ENCODE measurements at places on chromosomes 4 and X.

DNA sequence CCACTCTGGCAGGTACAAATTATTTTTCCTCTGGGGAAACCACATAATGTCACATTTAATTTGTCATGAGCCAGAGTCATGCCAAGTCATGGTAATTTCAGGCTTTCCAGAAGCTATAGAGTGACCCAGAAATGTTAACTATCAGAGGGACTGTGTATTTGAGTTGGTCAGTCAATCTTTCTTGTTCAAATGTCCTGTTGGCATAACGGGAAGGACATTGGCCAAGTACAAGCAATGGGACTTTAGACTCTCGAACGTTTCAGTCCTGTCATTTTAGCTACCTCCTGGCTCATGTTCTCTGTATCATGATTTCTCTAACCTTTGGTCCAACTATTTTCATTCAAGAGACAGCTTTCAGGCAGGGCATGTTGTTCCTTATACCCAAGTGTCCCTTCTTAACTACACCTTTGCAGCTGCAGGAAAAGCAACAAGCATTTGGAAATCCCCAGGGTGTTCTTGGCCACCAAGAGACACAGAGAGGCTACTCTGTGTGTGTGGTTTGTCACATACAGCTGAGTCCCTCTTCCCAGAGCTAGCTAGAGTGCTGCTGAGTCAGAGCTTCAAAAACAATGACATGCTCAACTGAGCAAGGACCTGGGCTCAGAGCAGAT is 142.6 kb downstream of the EGF start:
- peak; percentile 80 for DNase-seq

DNA sequence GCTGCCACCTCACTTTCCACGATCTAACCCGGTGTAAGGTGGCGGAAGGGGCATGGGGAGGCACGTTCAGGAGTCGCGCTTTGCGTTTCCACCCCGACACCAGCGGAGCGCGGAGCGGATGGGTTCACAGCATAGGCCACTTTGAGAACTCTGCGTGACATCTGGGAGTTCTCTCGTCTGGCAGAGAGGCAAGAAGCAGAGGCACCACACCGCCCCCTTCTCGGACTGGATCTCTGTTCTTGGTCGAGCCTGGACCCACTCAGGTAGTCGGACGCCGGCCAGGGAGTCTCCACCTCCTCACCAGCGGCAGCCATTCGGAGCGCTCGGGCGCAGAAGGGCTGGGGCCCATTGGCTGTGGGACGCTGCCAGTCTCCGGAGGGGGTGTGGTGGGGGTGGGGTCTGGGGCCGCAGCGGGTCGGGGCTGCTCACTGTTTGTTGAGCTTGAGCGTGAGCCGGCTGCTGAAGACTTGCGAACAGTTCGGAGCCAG is at the start of gene DACH2:
DACH2 (plus strand) TSS at position 428 of the 488 bp plus-strand sequence.
- DNase-seq, result no peak

GRCh38 chr4:146585761-146586333 is 52.8 kb upstream of the POU4F2 start:
- no peak for DNase-seq

GRCh38 chrX:21529771-21530170 is 128.4 kb downstream of the KLHL34 start:
- DNase-seq, result no peak

DNA sequence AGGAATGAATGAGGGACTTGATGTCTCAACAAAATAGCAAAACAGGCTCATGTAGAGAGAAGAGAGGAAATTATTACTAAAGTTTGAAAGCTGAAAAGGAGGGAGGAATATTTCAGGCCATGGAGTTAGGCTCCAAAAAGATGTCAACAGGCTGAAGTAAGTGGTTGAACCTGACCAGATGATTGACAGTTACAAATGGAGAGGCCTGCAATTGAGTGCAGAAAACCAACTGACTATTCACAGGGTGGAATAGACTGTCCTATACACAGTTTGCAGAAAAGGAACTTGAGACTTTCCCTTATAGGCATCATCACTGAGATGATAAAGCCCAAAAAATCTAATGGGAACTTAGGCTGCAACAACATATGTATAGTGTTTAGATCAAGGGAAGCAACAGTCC is 233.3 kb downstream of the AR start:
- DNase-seq, result no peak

DNA sequence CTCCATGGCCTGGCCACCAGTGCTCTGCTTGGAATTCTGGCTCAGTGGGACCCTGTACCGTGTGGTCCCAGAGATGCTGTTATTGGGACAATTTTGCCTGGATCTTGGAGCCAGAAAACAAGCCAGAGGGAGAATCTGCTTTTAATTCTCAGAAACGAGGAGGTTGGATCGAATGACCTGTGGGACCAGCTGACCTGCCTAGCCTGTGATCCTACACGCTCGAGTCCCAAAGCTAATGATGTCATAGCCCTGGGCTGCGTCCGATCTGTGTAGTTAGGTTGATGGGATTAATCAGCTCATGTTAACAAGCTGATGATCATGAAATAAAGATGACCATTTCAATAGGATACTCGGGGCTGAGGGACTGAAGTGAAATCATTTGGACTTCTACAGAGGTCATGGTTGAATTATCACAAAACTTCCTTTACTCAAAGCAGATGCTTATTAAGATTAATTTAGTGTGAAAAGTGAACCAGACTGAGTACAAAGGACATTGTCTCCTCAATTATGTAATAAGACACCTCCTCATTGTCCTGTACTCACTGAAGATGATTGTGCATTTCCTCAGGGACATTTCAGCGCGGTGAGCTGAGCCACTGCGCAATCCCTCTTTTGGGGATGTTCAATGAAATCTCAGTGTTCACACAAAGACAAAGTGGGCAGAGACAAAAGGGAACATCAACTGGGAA is 51.9 kb upstream of the STX18 start:
- no peak for DNase-seq

DNA sequence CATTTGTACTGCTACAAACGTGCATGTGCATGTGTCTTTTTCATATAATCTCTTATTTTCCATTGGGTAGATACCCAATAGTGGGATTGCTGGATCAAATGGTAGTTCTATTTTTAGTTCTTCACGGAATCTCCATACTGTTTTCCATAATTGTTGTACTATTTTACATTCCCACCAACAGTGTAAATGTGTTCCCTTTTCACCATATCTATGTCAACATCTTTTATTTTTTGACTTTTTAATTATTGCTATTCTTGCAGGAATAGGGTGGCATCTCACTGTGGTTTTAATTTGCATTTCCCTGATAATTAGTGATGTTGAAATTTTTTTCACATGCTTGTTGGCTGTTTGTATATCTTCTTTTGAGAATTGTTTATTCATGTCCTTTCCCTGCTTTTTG is 59.3 kb upstream of the PACRGL start:
- DNase-seq, result no peak

DNA sequence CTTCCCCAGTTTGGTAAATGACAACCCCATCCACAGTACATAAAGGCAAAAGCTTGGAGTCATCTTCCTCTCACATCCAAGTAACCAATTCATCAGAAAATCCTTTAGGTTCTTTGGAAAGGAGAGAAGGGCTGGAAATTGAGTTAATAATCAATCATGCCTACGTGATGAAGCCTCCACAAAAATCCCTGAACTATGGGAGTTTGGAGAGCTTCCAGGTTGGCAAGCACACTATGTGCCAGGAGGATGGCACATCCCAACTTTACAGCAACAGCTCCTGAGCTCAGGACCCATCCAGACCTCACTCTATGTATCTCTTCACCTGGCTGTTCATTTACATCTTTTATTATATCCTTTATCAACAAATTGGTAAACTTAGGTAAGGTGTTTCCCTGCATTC is 98.9 kb downstream of the IQCM start:
- no peak for DNase-seq

- no peak for DNase-seq
Measured at GRCh38 chrX:102976793-102977495, 39.9 kb downstream of the RAB40AL start.

DNA sequence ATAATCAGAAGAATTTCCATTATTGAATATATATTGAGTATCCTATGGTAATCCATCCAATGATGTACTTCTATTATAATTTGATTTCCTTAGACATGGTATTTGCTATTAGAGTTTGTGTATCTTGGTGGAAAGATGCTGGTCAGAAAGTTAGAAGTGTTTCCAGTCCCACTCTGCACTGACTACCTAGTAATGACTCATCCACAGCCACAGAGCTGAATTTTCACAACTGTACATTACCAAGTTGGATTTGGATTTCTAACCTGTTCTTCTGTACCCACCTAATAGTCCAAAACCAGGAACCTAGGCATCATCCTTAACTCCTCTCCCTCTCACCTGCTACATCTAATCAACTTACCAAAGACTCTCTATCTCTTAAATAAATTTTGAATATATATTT is 145.4 kb downstream of the REELD1 start:
- no peak for DNase-seq

DNA sequence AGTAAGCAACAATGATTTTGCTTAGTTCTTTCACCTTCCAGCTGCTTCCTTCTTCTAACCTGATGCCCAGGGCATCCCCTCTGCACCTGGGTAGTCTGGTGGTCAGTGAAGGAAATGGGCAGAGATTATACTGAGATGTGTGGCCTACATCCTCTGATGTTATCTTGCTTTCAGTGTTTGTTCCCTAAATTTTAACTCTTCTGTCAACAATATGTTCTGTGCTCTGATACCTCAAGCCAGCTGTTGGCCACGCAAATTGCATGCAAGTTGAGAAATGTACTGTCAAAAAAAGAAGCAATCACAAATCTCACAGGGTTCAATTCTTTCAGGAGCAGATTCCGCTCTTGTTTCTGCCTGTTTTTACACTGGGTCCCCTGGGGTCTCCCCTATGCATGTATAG is 73.8 kb downstream of the FBXW7 start:
- DNase-seq, result peak; percentile 64

DNA sequence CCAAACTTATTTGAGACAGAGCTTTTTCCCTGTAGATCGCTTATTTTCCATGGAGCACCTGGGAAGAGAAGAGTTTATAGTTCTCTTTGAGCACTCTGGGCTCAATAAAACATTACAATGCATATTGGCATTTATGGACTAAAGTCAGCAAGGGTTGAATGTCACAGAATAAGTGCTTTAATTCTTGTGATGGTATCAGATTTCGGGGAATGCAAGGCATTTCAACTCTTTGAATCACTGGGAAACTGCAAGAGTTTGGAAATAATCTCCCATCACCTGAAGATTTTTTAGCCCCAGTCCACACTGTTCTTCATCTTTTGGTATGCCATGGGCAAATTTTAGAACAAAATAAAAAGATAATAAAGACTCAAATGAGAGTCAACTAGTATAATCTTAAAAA is 111.5 kb upstream of the WDFY3 start:
- no peak for DNase-seq

- DNase-seq, result no peak
Measured at GRCh38 chrX:44747969-44748368, 95.9 kb upstream of the DUSP21 start.

DNA sequence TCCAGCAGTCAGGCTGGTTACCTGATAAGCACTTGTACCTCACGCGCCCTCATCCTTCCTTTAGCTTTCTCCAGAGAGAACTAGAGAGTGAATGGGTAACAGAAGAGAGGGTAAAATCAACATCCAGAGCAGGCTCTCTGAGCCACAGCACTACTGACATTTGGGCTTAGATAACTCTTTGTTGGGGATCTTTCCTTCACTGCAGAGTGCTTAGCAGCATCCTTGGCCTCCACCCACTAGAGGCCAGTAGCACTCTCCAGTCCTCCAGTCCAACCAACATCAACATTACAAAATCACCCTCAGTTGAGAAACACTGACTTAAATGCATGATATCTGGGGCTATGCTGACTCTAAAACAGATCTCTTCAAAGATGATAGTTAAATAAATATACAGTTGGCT is 220.7 kb downstream of the TACR3 start:
- DNase-seq, result no peak

- no peak for DNase-seq
Measured at GRCh38 chr4:159104694-159105414, 2.0 kb downstream of the RAPGEF2 start.

GRCh38 chr4:165433529-165433928 is 54.7 kb downstream of the CPE start:
- no peak for DNase-seq

DNA sequence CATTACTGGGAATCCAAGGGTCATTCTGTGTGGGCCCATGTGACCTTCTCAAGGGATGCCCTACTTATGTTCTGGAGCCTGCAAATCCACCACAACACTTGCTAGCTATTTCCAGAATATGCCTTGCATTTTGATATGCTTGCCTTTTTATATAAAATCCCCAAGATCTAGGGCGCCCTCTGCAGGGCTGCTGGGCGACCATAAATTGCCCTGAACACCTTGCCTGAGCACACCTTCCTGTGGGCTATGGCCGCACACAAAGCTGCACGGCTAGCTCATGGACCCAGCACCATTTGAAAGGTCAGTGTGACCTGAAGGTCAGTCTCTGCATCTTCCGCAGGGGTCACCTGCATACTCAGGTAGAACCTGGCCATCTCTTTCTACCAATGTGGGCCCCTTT is 311.7 kb downstream of the NLGN4X start:
- DNase-seq, result no peak

DNA sequence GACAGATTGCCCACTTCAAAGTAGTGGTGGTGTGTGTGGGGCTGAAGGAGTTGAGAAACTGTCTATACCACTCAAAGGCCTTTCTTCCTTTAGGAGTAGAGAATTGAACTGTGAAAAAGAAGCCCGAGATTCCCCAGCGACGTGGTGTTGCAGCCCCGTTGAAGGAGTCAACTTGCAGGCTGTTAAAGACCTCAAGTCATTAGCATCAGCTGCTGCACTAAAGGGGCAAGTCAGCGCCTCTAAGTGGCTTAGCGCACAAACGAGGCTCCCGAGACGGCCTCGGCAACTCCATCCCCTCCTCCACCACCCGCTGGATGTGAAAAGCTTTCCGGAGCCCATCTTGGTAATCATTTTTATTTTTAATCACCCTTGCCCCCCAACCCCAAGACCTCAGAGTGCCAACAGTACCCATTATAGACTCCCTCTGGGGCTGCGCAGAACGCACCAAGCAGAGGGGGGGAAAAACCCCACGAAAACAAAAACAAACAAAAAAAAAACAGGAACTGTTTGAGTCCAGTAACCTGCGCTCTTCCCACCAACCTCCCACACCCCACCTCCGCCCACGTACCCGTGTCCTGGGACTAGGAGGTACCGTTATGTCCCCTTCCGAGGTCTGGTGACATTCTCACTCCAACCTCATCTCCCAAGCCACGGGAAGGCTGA is 913 bp upstream of the PRDM8 start:
- DNase-seq, result no peak

DNA sequence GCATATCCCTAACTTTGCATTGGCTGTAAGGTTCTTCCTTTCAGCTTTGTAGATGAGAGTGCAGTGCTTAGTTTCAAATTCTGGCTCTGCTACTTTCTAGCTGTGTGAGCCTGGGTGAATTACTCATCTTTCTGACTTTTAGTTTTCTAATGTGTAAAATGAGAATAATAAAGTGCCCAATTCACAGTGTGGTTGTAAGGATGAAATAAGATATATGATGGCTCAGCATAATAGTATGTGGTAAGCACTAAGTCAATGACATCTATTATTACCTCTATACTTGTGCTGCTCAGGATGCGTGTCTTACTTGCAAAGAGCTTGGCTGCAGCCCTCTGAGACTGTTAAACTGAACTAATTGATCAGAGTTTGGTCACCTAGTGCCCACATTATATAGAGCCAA is 30.6 kb upstream of the ETNPPL start:
- no peak for DNase-seq

Data from GM12878 (cell line).